NCI-H187 (cell line): ENCODE measurements at places on chromosomes 3 and 15.
A peak's percentile ranks its signal among the peaks of the same experiment; 100 is the strongest.

- peak; percentile 10 for DNase-seq
Measured at GRCh38 chr3:124565013-124565412, 165.2 kb upstream of the UMPS start.

- DNase-seq: no peak
Measured at GRCh38 chr3:24588629-24589512, 94.2 kb upstream of the THRB start.

GRCh38 chr15:80866936-80867335 is 87.8 kb downstream of the CEMIP start:
- no peak for DNase-seq

DNA sequence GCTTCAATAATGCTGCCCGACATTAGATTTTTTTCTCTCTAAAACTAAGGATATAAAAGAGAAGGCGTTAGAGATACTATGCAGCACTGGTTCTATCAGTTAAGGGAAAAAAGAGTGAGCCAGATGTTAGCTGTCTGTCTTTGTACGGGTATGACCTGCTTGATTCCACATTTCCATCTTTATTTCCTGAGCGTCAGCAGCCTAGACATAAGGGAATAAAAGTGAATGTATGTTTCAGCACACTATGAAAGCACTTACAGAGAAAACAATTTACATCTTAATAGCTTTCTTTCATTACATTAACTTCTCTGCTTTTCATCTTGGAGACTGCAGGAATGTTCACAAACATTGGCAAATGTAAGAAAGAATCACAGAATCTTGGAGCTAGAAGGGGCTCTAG is 319.3 kb downstream of the CTNNB1 start:
- no peak for DNase-seq

GRCh38 chr3:46298871-46299607 is 54.9 kb upstream of the CCR2 start:
- no peak for DNase-seq

DNA sequence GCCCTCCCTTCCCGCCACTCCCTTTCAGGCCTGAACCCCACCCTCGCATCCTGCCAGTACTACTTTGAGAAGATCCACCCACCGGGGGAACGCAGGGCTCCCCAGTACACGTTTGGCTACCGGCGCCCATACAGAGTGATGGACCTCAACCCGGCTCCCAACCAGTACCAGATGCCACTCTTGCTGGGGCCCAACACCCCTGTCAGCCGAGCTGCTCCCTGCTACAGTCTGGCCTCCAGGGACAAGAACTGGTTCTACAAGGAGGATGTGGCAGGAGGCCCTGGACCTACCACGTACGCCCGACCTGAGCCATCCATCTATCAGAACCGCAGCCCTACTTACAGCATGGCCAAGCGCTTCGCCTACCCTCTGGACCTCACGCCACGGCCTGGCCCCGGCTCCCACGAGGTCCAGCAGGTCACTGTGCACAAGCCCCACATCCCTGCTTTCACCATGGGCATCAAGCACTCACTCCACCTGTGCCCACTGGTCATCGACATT is 14.4 kb upstream of the CSPG4 start:
- no peak for DNase-seq

DNA sequence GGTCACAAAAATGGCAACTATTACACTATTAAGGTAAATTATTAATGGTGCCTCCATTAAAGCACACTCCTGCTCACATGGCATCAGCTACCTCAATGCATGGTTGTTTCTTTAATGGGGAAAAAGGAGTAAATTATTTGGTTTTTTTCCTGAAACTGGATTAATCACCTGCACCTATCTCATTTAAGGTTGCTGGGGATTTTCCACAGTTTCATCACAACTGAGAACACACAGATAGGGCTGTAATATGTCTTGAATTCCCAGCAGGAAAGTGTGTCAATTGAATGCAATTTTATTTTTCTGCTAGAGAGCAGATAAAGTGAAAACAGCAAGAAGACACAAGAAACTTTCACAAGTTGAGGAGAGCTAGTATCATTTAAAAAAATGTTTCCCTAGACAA is 36.4 kb downstream of the RFTN1 start:
- no peak for DNase-seq

- no peak for DNase-seq
Measured at GRCh38 chr3:133014325-133014724, 23.9 kb upstream of the TMEM108 start.

- DNase-seq: no peak
Measured at GRCh38 chr3:143203848-143204247, 84.3 kb downstream of the CHST2 start.

DNA sequence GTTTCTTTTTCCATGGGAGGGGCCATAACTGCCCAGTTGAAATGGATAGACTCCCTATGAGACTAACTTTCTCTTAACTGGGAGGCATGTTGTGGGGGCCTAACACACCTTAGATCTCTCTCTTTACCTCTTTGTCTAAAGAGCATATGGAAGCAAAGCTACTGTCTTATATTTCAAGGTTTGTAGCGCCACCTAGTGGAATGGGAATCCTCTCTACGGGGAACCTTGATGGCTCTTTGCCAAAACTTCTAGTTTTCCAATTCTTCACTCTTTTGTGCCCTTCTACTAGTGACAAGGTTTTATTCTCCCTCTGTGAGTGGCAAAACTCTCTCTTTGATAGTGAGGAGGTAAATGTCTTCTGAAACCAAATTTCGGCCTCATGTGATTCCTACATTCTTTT is 1030.4 kb upstream of the CADM2 start:
- DNase-seq: no peak

DNA sequence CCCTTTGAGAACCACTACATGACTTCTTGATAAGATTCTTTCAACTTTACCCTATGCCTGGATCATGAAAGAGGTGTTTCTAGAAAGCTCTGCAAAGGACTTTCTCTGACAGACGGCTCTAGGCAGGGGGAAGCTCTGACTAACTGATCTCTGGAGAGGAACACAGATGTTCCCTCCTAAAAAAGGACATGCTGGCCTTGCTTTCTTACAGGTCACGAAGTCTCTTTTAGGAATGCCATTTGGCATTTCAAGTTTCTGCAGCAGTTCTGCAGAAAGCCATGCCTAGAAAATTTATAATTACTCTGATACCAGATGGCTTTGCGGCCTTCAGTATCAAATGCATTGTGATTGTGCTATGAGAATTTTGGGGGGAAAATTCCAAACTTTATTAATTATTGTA is 275.4 kb upstream of the CTDSPL start:
- DNase-seq: no peak

- DNase-seq: no peak
Measured at GRCh38 chr3:53187430-53187829, 26.4 kb downstream of the PRKCD start.

GRCh38 chr3:127121885-127122284 is 71.0 kb upstream of the PRR23E start:
- DNase-seq: no peak
